ENCODE measurements at places on chromosomes 2 and 18.

DNA sequence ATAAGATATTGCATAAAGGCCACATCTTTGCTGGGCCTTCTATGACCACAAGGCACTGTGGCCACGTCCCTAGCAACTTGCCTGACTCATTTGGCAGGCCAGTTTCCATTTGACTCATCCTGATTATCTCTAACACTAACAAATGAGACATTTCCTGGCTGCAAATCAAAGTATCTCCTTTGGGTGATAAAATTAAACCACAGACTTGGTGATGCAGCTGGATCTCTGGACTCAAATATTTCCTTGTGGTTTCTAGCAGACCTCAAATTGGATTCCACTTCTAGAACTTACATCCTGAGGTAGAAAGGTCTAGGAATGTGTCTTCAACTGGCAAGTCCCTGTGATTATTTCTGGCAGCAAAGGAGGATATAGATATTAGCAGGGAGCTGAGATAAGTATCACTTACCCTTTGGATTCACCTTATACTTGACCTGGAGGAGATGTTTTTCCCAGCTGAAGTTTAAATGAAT, 167.9 kb upstream of the NXPH2 start:
- DNase-seq = no peak

- DNase-seq = no peak
Measured at GRCh38 chr2:98187194-98187593, 100.2 kb downstream of the VWA3B start.

DNA sequence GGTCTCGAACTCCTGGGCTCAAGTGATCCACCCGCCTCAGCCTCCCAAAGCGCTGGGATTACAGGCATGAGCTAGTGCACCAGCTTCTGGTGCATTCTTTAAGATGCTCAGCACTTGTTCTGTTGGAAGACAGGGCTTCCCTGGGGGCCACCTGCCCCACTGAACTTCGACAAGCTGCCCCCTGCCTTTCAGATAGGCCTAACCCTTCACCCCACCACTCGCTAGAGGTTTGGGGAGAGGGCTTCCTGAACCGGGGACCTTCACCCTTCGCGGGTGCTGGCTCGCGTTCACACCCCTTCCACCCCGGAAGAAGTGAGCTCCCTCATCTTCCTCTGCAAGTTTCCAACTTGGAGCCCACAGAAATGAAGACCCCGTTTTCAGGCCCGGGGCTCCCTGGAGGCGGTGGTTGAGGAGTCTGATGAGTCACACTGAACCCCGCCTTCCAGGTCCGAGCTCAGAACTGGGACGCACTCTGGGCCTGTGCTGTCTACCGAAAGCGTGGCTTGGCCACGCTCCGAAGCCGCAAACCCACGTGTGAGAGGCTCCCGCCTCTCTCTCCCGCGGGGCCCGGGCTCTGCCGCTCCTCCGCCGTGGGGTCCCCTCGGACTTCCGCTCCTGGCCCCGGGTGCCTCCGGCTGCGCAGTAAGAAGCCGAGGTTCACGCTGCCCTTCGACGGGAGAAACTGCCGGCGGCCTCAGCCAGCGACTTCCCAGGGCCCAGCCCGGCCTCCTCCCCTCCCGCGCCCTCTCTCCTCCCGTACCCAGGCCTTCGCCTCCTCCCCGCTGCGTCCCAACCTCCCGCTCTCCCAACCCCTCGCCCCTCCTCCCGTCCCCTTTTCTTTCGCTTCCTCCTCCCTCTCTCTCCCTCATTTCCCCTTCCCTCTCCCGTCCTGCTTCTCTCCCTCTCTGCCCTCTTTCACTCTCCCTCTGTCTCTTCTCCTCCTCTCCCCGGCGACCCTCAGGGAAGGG, 47.5 kb upstream of the SP3 start:
- no peak for DNase-seq

DNA sequence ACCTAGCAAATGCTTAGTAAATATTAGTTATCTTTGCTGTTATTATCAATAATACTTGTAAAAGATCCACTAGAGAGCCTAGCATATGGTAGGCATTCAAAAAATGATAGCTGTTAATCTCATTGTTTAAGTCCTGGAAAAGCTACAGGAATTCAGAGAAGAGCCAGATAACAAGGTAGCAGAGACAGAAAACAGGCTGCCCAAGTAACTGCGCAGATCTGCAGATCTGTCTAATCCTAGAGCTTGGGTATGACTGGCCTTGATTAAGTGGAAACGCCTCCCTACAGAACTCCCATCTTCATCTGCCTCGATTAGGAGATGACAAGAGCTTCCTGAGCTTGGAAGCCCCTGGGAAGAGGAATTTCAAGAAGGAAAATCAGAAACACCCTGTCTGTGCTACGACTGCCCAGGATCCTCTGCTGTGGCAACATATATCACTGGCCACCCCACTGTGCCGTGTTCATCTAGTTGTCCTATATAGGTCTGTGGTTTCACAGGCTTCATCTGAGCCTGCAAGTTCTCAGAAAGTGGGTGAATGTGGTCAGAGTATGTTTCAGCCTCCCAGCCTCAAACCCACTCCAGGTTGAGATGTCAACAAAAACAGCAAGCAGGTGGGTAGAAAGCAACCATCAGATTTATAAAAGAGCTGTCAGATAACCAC, 151.5 kb upstream of the PKDCC start:
- DNase-seq = no peak

DNA sequence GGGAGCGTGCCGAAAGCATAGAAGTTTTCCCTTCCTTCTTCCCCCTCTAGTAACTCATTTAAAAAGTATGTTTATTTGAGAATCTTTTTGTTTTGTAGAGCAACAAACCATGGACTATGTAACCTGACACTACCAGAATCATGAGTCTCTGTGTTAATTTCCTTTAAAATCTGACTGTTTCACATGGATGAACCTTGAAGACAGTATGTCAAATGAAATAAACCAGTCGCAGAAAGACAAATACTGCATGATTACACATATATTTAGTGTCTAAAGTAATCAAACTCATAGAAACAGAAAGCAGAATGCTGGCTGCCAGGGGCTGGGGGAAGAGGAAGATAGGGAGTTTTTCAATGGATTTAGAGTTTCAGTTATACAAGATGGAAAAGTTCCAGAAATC, 32.3 kb downstream of the PTPN2 start:
- no peak for DNase-seq

GRCh38 chr2:105665480-105665879, 79.2 kb upstream of the NCK2 start:
- DNase-seq = no peak

- no peak for DNase-seq
Measured at GRCh38 chr2:230774348-230774951, 61.8 kb downstream of the CAB39 start.

DNA sequence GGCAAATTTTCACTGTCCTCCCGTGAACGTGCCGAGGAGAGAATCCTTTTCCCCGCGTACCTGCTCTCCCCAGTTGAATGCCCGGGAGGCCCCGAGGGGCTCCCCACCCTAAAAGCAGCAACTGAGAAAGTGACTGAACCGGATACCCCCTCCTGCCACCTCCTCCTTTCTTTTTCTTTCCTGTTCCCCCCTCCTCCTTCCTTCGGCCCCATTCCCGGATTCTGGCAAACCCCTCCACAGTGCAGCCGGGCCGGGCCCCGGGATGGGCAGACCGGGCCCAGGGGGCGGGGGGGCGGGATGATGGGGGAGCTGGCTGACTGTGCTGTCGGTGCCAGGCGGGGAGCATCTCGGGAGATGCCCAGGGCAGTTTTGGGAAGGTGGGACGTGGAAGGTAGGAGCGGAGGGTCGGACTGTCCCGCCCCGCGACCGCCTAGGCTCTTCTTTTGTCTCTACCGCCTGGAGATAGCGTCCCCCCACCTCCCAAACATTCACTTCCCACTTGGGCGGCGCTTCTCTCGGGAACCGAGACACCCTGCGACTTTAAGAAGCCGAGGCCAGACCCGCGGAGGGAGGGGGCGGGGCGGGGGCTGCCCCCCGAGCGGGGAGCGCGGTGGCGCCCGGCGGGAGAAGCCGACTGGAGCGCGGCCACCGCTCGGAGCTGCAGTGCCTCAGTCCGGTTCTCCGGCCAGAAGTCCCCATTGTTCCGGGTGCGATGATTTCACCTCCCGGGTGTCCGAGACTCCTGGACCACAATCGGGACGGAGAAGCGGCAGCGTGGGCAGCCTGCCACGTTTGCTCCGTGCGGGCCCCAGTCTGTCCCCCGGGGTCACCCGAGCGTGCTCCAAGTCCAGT, 8.2 kb downstream of the DLX2 start:
- DNase-seq = no peak

GRCh38 chr2:30268296-30268871, 37.0 kb downstream of the LBH start:
- DNase-seq = no peak

- DNase-seq = no peak
Measured at GRCh38 chr2:121890041-121890440, 134.6 kb downstream of the TSN start.

GRCh38 chr2:168130346-168130745, 117.0 kb downstream of the STK39 start:
- DNase-seq = no peak

All from dorsolateral prefrontal cortex (tissue), 122 donors.